Activated naive CD4-positive, alpha-beta T cell (primary cell): ENCODE measurements at places on chromosomes 1 and 21.

GRCh38 chr1:35706846-35707600, 11.7 kb downstream of the C1orf216 start:
- no peak for DNase-seq

- DNase-seq: no peak
Measured at GRCh38 chr1:62281922-62282555, 37.2 kb downstream of the KANK4 start.

GRCh38 chr21:24171736-24172135, 1435.5 kb downstream of the MRPL39 start:
- no peak for DNase-seq

- no peak for DNase-seq
Measured at GRCh38 chr1:206793620-206794019, 21.3 kb upstream of the IL10 start.

DNA sequence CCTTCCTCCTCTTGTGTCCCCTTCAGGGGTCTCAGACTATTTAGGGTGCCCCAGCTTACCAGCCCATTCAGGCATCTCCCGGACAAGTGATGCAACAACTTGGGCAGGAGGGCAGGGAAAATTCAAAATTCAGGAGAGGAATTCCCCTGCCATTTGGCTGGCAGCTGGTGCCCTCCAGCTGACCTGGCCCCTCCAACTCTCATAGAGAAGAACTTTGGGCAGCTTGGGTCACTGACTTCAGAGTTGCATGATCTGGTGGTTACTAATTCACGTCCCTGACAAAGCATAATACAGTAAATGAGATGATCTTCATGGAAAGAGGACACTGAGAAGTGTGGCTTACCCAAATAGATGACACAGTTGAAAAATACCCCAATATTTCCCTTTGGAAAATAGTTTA, at the start of gene FCAMR:
FCAMR (minus strand) TSS at position 15 of the 400 bp plus-strand sequence. CDS start 335 bp downstream, outside the sequence.
- DNase-seq: no peak

DNA sequence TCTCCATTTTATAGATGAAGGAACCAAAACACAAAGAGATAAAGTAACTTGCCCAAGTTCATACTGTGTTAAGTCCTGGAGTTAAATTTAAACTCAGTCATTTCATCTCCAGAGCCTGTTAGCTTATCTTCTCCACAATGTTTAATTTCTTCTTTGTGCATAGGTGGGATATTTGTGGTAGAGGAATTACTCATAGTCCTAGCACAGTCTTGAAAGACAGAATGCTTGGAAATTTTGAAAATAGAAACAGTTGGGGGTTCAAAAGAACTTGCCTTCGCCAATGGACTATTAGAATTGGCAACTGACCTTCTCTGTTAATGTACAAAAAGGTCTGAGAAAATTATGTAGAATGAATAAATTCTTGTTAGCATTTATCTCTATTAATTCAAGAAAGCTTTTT, 832.0 kb upstream of the PRMT6 start:
- no peak for DNase-seq
